ENCODE measurements at places on chromosomes 7 and 10.

GRCh38 chr7:15794801-15795200, 108.3 kb upstream of the MEOX2 start:
- no peak for DNase-seq

DNA sequence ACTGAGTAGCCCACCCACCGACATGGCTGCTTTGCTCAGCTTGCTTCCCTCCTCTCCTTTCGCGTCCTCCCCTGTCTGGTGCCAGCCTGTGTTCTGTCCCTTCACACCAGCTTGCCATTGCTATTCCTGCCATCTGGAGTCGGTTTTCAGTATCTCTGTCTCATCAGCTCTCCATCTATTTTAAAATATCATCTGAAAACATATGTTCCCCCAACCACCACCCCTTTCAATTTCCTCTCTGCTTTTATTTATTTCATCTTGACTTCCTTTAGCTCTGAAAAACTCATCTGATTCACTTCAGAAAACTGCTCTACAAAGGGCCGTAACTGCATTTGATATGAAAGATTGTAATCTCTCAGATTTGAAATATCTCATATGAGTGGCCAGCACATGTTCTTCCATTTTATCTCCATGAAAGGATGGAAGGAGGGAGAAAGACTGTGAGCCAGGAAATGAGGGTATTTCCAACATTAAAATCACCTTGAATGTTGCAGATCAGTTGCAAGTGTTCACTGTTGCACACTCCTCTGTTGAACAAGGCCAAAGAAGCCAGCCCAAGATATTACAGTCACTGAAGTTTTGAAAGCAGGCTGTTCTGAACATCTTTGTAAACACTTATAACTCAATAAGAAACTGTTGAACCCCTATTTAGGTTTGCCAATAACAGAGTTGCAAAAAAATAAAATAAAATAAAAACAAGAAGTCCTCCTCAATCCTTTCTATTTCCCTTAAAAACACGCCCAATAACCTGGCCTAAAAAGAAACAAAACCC, 202.4 kb upstream of the NEBL start:
- no peak for DNase-seq

DNA sequence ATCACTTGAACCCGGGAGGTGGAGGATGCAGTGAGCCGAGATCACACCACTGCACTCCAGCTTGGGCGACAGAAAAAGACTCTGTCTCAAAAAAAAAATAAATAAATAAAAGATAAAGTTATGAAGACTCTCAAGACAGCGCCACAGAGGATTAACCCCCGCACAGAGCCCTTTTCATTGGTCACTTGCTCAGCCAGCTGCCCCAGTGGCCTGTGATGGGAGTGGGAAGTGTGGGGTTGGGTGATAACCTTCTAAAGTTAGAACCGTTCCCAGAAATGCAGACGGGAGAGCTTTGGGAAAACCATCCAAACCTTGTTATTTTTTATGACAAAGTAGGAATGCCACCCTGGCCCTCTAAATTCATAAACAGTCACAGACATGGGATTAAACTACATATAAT, 57.4 kb downstream of the PARP12 start:
- DNase-seq, result no peak

- DNase-seq, result no peak
Measured at GRCh38 chr7:5214641-5215040, 24.6 kb downstream of the WIPI2 start.

DNA sequence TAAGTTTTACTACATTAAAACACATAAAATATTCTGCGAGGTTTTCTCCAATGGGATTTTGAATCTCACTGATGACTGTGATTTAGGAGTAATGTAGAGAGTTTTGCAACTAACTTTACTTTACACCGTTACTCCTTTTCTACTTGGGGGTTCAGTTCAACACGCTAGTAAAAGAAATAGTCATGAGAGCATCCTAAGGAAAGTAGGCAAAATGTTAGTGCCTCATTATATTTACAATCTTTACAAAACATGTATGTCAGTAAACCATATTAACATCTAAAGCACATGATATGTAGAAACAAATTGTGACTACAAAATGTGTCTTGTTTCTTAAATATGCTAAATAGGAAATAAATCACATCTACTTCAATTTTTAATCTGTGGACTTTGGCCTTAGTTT, 6.0 kb downstream of the MEOX2 start:
- DNase-seq, result no peak

- no peak for DNase-seq
Measured at GRCh38 chr10:43862756-43863155, 214.1 kb upstream of the ZNF32 start.

DNA sequence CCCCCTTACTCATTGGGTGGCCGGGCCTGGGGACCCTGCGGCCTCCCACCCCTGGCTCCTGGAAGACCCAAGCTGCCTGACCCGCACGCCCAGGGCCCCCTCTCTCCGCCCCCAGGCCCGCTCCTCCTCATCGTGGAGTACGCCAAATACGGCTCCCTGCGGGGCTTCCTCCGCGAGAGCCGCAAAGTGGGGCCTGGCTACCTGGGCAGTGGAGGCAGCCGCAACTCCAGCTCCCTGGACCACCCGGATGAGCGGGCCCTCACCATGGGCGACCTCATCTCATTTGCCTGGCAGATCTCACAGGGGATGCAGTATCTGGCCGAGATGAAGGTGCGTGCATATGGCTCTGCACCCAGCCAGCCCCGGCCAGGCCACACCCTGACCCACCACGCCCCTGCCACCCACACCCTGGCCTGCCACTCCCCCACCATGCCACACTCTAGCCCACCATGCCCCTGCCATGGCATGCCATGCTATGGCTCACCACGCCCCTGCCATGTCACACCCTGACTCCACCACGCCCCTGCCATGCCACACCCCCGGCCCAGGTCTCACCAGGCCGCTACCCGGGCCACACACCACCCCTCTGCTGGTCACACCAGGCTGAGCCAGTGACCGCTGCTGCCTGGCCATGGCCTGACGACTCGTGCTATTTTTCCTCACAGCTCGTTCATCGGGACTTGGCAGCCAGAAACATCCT, 18.7 kb upstream of the CSGALNACT2 start:
- no peak for DNase-seq

DNA sequence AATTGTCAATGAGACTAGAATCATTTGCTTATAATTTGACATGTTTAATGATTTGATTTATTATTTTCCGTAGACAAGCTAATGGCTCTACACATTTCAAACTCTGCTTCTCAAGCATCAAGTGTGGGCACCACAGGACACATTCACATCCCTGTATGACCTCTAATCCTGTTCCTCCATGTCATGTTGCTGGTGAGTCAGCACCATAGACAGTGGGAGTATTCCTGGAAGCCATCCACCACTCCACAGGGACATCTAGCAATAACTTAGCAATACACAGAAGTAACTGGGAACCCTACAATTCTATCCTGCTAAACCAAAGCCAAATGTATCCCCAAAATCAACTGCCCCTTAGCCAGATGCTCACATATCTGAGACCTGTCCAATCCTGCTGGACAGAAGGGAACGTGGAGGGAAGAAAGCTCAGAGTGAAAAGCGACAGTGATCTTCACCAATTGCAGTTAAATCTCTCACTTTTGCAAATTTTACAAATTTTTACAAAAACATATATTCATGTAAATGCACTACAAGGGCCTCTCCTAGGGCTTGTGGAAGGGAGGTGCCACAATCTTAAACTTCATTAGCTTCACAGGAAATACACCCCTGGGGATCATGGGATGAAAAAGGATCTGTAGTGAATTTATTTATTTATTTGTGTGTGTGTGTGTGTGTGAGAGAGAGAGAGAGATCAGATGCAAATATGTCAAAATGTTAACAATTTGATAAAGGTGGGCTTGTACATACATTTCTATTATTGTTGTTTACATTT, 126.5 kb downstream of the GFRA1 start:
- no peak for DNase-seq

GRCh38 chr10:121392657-121393056, 205.6 kb downstream of the FGFR2 start:
- DNase-seq, result no peak

DNA sequence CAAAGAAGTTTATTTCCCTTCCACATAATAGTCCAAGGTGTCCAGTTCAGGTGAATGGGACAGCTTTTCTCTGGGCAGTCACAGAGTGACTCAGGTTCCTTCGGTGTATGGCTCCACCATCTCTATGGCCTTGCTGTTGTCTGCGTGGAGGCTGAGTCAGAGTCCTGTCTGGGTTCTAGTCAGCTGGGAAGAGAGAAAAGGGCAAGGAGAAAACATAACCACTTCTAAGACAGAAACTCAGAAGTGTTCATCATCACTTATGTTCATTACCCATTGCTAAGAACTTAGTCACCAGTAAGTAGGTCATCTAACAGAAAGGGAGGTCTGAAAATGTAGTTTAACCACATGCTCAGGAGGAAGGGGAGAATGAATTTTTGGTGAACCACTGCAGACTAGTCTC, 32.4 kb upstream of the CCDC7 start:
- peak; percentile 46 for DNase-seq

DNA sequence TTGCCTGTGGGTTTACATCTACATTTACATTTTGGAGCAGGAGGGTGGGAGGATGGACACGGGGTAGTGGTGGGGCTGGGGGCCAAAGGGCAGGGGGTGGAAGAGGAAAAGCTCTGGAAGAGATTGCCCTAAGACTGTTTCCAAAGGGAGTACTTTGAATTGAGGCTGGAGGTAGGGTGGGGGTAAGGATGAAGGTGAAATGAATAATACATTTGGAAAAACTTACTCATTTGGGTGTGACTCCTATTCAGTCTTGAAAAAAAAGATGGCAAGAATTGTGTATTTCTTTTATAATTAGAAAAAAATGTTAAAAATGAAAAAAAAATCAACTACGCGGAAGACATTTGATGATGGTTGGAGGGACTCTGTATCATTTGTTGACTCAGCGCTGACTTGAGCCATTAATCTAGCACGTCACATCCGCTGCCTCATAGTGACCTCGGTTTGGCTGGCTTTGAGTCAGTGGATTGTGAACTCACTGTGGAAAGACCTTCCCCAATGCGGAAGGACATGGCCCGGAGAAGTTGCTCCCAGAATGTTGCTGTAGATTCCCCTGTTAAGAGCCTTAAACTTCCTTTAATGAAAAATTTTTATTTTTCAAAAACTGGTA, 2.8 kb downstream of the FAM180A start:
- DNase-seq, result no peak

GRCh38 chr10:77121829-77122228, 515.8 kb downstream of the KCNMA1 start:
- no peak for DNase-seq

DNA sequence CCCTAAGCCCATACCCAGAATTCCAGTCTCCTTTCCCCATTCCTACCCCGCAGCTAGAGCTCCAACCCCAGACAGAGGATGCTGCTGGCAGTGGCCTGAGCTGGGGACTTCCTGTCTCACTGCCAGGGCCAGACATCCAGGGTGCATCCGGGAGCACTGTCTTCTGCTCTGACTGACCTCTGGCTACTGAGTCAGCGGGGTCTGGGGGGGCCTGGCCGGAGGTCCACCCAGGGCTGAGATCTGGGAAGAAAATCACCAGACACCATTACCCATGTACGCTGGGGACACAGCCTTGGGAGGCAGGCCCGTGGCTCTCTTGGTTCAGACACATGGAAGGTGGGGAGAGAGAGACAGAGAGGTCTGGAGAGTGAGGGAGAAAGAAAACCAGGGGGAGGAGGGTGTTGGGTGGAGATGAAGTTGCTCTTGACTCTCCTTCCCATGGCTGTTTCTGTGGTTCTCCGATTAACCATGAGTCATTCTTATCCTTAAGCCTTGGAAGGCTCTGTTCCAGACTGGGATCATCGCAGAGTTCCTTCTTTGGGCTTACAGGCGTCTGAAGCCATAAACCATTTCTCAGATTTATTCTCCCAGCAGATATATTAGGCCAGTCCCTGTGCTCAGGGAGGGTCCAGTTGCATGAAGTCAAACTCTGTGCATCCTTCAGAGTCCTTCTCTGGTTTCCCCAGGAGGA, 23.6 kb downstream of the TSPAN15 start:
- no peak for DNase-seq

DNA sequence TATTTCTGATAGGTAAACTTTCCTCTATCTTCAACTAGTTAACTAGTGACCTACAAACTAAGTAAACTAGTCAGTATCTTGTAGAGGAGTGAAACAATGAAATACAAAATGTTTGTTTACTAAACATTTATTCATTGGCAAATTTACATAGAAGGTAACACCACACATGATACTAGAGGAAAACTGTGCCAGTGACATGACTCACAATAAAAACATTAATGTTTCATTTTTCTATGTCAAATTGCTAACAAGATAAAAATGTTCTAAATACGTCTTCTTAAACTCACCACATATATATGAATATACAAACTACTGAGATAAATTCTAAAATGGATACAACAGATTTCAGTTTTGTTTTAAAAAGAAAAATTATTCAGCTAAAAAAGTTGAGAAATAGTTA, 471.3 kb downstream of the PARD3 start:
- no peak for DNase-seq

GRCh38 chr7:4144811-4145510, 537.1 kb upstream of the FOXK1 start:
- DNase-seq, result no peak

GRCh38 chr7:67589183-67589582, 592.5 kb downstream of the TYW1 start:
- DNase-seq, result no peak

- no peak for DNase-seq
Measured at GRCh38 chr10:48237259-48238250, 36.9 kb downstream of the FRMPD2 start.

DNA sequence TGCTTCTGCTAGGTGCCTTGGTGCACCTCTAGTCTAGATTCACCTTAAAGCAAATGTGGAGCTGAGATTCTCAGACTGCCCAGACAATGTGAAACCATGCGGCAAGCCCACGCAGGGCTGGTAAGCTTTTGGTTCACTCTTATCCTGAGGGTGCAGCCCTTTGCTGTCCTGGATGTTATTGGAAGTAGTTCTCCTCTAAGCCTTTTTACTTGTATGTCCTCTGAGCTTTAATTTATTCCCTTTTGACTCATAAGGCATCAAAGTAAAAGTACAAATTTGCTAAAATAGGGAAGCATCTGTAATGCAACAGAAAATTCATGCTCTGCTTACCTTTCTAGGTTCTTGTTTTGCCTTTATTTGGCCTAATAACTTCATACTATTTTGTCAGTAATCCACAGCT, 186.8 kb downstream of the MACC1 start:
- DNase-seq, result no peak

DNA sequence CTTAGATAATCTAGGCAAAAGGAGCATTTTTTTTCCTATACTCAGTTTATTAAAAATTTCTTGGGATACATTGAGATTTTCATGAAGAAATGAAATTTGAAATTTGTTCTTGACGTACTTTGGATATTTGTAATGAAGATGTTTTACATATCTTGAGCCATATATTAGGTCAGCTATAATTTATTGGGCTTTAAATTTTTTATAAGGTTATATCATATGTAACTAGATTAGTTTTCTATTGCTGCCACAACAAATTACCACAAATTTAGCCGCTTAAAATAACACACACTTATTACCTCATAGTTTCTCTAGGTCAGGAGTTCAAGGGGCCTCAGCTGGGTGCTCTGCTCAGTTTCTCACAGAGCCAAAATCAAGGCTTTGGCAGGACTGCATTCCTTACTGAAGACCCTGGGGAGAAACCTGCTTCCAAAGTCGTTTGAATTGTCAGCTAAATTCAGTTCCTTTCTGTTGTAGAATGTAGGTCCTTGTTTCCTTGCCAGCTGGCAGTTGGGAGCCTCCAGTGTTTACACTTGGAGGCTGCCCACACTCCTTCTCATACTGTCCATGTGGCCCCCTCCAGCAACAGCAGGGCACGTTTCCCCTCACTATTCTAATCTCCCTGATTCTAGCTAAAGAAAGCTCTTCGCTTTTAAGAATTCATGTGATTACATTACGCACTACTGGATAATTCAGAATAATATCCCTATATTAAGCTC, 42.6 kb upstream of the DNAH11 start:
- no peak for DNase-seq

Data from stimulated activated CD4-positive, alpha-beta T cell treated with anti-CD3 and anti-CD28 coated beads, Interleukin-12 subunit alpha, Interleukin-12 subunit beta, amount 100 ng/mL, for 48 hours (primary cell).